ENCODE measurements at places on chromosomes 1 and 21. TPM values are rescaled to one million over a fixed set of nuclear protein-coding genes. Genes with fewer than 3 reads are reported as not detected.

SH3D21 gene
- 11.8 TPM for total RNA-seq

DNA sequence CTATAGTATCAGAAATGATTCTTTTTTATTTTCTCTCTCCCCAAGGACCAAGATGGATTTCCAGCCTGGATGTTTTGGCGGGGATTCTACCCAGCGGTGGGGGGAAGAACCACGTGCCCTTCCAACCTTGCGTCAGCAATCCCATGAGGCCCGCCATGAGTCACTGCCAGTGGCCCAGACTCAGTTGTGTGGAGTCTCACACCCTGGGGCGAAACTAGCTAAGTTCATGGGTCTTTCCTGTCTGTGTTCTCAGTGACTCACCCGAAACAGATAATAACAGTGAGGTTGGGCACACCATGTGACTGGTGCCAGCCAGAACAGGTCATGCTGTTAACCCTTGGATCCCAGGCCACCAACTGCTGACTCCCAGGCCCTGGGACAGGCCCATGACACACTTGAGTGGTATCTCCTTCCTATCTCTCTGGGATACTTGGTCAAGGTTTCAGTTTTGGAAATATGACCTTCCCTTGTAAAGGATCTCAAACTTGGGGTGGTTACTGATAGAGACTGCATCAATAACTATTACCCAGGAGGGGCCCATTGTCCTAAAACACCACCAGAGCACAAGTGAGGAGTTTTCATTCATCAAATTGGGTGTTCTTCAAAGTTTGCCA lies 98.0 kb upstream of the DUSP10 start:
- no peak for DNase-seq

PTAFR gene
- total RNA-seq = 1.0 TPM

DNA sequence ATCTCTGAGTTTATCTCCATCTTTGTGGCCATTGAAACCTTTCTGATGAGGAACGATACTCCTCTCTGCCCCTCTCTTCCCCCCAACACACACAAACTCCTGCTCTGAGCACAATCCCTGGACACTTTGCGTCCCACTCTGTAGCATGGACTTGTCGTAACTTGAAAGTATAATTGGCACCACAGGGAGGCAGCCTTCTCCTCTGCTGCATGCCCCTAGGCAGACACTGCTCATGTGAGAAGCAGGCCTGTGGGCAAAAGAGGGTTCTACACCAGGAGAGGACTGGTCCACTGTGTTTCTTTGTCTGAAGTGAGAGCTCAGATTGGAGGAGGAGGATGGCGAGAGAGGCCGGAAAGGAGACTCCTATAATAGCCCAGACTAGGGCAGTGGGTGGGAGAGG lies 3.8 kb upstream of the PARS2 start:
- no peak for DNase-seq

- no peak for DNase-seq
Observed at GRCh38 chr1:18805150-18805879, 54.1 kb downstream of the TAS1R2 start.

- no peak for DNase-seq
Observed at GRCh38 chr1:22259551-22260282, 116.8 kb upstream of the WNT4 start.

GRCh38 chr1:247324204-247324787 lies 7.4 kb downstream of the ZNF496 start:
- no peak for DNase-seq

GRCh38 chr1:160354388-160354985 lies 11.3 kb downstream of the NCSTN start:
- DNase-seq = no peak
